Hepatocyte (in vitro differentiated cells): ENCODE measurements at places on chromosomes 3 and 15. TPM values are rescaled to one million over a fixed set of nuclear protein-coding genes. Genes with fewer than 3 reads are reported as not detected.
A peak's percentile ranks its signal among the peaks of the same experiment; 100 is the strongest.

- H3K27ac ChIP-seq = no peak overlapping the region
- H3K36me3 ChIP-seq = no peaks in the 10 kb centered on the region
- H3K4me3 ChIP-seq = no peak overlapping the region
These were observed 249.2 kb downstream of the DOCK3 start for GRCh38 chr3:50923955-50924354.

DNA sequence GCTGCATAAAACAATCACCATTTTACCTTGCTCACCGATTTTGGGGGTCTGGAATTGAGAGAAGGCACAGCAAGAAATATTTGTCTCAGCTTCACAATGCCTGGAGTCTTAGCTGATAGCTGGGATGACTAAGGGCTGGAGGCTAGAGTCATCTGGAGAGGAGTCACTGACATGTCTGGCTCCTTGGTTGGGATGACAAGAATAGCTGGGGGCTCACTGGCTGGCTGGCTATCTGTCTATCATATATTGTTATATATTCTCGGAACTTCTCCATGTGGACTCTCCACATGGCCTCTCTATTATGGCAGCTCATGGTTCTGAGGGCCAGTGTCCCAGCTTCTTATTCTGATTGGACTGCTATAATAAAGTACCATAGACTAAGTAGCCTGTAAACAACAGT lies 20.0 kb upstream of the TRIM71 start:
- no peak overlapping the region for H3K4me3 ChIP-seq
- no peak for DNase-seq
- peaks cover 14% of the 10 kb centered on the region for H3K4me1 ChIP-seq
- no peaks in the 10 kb centered on the region for H3K36me3 ChIP-seq

GRCh38 chr15:101407439-101407838 lies 82.1 kb downstream of the PCSK6 start:
- no peak overlapping the region for H3K4me3 ChIP-seq
- no peaks in the 10 kb centered on the region for H3K36me3 ChIP-seq
- H3K27ac ChIP-seq = no peak overlapping the region
- no peaks in the 10 kb centered on the region for H3K4me1 ChIP-seq

Gene HACD2
- total RNA-seq = 64.3 and 70.1 TPM in 2 replicates

Gene ACSBG1
- 0.08 and 0.93 TPM in 2 replicates for total RNA-seq

DNA sequence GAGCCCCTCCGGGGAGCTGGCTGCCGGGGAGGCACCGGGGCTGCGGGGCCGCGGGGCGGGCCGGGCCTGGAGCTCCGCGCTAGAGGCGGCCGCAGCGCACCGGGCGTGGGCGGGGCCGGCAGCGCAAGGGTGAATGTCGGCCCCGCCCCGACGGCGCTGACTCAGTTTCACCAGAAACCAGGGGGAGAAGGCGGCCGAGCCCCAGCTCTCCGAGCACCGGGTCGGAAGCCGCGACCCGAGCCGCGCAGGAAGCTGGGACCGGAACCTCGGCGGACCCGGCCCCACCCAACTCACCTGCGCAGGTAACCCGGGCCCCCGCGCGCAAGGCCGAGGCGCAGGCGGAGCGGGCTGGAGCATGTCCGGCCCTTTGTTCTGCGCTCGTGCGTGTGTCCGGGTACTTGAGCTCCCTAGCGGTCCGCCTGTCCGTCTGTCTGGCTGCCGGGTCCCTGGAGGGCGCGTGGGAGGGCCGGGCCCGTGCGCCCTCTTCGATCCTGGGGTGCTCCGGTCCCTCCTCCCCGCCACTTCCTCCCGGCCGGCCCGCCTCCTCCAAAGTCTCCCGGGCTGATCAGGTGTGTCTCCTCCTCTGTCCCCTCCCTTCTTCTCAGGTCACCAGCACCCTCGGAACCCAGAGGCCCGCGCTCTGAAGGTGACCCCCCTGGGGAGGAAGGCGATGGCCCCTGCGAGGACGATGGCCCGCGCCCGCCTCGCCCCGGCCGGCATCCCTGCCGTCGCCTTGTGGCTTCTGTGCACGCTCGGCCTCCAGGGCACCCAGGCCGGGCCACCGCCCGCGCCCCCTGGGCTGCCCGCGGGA lies at the start of gene SPINT1:
TSS of gene SPINT1 (plus strand) at position 164 of the 811 bp plus-strand sequence. CDS start at position 671, 507 bp downstream.
- H3K4me3 ChIP-seq = peak within 1 kb of the TSS; percentile 69
- peak; percentile 89 for DNase-seq
- peaks cover 8% of the 10 kb centered on the region for H3K4me1 ChIP-seq
- H3K36me3 ChIP-seq = no peaks in the 10 kb centered on the region
- no peaks in the 10 kb centered on the region for H3K27me3 ChIP-seq

Gene PLA2G4E
- total RNA-seq = 0.07 and 0.20 TPM in 2 replicates

- H3K27ac ChIP-seq = no peak overlapping the region
- peaks cover 14% of the 10 kb centered on the region for H3K4me1 ChIP-seq
- no peaks in the 10 kb centered on the region for H3K27me3 ChIP-seq
- no peak overlapping the region for H3K4me3 ChIP-seq
These were observed 102.1 kb downstream of the VGLL4 start for GRCh38 chr3:11541321-11542303.

DNA sequence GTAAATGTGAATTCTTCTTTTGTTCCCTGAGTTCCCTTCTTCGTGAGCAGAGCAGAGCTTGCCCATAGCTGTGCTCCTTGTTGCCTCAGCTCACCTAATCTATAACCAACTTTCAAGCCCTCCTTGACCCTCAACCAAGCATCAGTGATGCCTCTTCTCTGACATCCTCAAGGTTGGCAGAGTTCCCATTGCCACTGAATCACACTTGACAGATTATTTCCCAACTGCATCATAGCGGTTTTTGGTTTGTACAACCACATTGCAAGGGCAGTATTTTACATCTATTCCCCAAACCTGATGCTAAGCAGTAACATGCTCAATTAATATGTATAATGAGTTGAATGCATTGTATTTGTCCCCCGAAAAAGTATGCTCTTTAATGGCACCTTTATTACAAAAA lies 133.0 kb upstream of the SNTN start:
- H3K27me3 ChIP-seq = no peaks in the 10 kb centered on the region
- no peaks in the 10 kb centered on the region for H3K36me3 ChIP-seq
- H3K4me3 ChIP-seq = no peak overlapping the region
- H3K27ac ChIP-seq = no peak overlapping the region
- no peak for DNase-seq

Gene ECE2
- total RNA-seq = not detected in 2 replicates

- peak overlapping the region; percentile 25 for H3K4me3 ChIP-seq
- no peaks in the 10 kb centered on the region for H3K4me1 ChIP-seq
- DNase-seq = peak; percentile 12
- no peaks in the 10 kb centered on the region for H3K27me3 ChIP-seq
These were observed 47.0 kb downstream of the ZBTB20 start for GRCh38 chr3:115099986-115100571.

Gene MED12L
- 2.7 TPM in 2 replicates for total RNA-seq

Gene GABRR3
- total RNA-seq = not detected in 2 replicates

DNA sequence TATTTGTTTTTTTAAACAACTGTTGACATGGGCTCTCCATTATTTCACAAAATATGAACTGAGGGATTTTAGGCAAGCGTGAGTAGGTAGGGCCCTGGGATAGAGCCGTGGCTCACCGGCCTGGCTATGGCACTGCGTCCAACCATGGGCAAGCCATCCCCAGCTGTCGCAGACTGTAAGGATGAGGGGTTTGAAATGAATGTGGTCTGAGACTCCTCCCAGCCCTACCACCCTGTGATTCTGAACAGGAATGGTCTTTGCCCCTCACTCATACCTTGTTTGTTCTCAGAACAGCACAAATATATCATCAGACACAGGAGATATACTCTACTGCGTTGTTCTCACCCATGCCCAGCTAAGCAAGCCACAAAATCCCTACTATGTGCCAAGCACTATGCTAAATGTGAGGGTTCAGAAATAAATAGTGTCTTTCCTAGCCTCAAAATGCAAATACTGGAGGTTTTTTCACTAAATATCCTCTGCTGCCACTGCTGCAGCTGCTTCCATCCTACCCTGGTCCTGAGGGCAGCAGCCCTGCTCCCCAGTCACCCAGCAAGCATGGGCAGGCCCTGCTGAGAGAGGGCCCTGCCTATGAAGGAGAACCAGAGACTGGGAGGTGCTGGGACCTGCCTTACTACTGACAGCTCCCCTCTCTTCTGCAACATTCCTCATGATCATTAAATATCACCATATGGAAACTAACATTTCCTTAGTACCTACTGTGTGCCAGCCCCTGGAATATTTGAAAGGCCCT lies 102.8 kb downstream of the XXYLT1 start:
- H3K4me3 ChIP-seq = no peak overlapping the region
- no peak for DNase-seq
- peaks cover 6% of the 10 kb centered on the region for H3K4me1 ChIP-seq
- H3K36me3 ChIP-seq = no peaks in the 10 kb centered on the region

- H3K27me3 ChIP-seq = no peaks in the 10 kb centered on the region
- no peaks in the 10 kb centered on the region for H3K4me1 ChIP-seq
- no peak overlapping the region for H3K27ac ChIP-seq
- no peak overlapping the region for H3K4me3 ChIP-seq
These were observed 341.1 kb upstream of the LRRC3B start for GRCh38 chr3:26281284-26281985.

DNA sequence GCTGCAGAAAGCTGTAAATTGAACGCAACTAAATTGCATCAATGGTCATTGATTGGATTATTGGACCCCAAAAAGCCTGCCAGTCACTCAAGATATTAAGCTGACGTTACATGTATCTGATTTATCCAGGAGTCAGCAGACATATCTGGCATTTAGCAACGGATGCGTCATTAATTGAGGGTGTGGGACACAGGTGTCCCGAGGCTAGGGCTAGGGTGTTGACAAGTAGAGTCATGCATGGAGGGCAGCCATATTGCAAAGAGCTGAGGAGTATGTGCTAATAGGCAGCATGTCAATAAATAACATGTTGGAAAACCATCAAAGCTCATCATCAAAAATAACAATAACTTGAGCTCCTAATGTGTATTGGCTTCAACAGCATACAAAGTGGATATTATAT lies 234.5 kb upstream of the GOLGA6L4 start:
- H3K27ac ChIP-seq = no peak overlapping the region
- H3K4me1 ChIP-seq = no peaks in the 10 kb centered on the region
